HFFc6 (cell line): ENCODE measurements at places on chromosomes 2 and 18. TPM values are rescaled to one million over a fixed set of nuclear protein-coding genes. Genes with fewer than 3 reads are reported as not detected.

DNA sequence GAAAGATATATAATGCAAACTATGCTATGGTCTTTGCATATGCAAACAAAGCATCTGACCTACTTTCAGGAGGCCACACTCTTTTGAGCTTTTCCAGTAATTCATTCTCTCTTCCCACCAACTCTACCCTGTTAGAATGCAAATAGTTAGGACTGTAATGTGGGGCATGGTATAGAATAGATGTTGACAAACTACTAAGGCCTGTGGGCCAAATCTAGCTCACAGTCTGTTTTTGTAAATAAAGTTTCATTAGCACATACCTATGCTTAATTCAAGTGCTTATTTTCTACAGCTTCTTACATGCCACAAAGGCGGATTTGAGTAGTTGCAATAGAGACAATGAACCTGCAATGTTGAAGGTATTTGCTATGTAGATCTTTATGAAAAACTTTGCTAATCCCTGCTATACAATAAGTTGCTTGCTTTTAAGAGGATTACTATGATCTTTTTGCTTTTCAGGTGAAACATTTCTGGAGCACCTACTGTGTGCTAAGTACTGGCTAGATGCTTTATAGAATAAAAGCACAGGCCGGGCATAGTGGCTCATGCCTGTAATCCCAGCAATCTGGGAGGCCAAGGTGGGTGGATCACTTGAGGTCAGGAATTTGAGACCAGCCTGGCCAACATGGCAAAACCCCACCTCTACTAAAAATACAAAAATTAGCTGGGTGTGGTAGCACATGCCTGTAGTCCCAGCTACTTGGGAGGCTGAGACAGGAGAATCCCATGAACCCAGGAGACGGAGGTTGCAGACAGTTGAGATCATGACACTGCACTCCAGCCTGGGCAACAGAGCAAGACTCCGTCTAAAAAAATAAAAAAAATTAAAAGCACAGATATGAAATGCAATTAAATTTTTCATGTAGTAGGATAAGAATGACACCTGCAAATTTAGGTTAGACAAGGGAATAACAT is 267.8 kb downstream of the DPP10 start:
- no peak for DNase-seq
- H3K27me3 ChIP-seq, result no peaks in the 10 kb centered on the region
- H3K4me3 ChIP-seq, result no peak overlapping the region
- H3K27ac ChIP-seq, result no peak overlapping the region

DNA sequence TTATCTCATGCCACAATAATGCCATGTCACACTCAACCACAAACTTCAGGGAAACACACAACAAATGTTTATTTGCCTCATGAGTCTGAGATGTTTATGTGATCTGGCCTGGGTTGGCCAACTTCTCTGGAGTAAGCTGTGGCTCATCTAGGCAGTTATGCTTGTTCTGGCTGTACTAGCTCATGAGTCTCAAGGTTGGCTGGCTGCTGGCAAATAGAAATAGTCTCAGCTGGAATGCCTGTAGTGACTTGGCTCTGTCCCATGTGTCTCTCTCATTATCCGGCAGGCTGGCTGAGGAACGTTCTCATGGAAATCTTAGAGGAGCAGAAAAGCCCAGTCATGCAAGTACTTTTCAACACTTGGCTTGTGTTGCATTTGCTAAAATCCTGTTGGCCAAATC is 234.9 kb upstream of the CDH2 start:
- no peaks in the 10 kb centered on the region for H3K27me3 ChIP-seq
- H3K4me3 ChIP-seq, result peak overlapping the region; percentile 11; the same call in 1 of the 2 replicates
- peak; percentile 93 for DNase-seq
- peak overlapping the region; percentile 80 for H3K27ac ChIP-seq
- H3K36me3 ChIP-seq, result no peaks in the 10 kb centered on the region

SERPINB12 gene
- total RNA-seq, result not detected in 3 replicates

- no peak overlapping the region for H3K4me3 ChIP-seq
- H3K27me3 ChIP-seq, result peaks cover 3% of the 10 kb centered on the region
- no peaks in the 10 kb centered on the region for H3K4me1 ChIP-seq
- no peak for DNase-seq
- no peak overlapping the region for H3K27ac ChIP-seq
Measured at GRCh38 chr2:7007488-7007845, 90.3 kb downstream of the RNF144A start.

GRCh38 chr18:46329736-46330246 is 225.6 kb downstream of the HAUS1 start:
- H3K36me3 ChIP-seq, result no peaks in the 10 kb centered on the region
- H3K4me1 ChIP-seq, result peaks cover 10% of the 10 kb centered on the region
- no peak overlapping the region for H3K4me3 ChIP-seq
- no peak overlapping the region for H3K27ac ChIP-seq
- no peak for DNase-seq

ASB18 gene
- total RNA-seq, result not detected in 3 replicates

C2orf66 gene
- not detected in 3 replicates for total RNA-seq

DNA sequence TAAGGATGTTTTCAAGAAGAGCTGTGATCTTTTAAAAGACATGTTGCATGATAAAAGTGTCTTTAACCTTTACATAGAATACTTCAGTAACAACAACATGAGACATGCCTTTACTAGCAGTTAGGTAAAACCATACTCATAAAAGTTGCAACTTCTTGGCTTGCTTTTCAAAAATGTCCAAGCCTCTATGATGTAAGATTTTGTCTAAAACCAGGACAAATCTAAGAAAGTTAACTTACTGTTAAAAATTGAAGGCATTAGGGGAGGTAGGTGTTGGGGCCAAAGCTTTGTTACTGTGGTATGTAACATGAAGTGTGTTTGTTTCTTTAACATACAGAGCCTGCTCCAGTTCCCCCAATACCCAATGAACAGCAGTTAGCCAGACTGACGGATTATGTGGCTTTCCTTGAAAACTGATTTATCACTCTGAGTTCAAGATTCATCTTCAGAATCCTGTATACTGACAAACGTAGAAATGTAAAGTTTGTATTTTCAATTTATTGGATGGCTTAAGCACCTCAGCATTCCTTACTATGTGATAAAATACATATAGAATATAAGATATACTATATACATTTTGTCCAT is 11.7 kb downstream of the COPS8 start:
- H3K27ac ChIP-seq, result peak overlapping the region; percentile 76
- H3K4me1 ChIP-seq, result peaks cover 54% of the 10 kb centered on the region
- peak overlapping the region; percentile 74 for H3K4me3 ChIP-seq

CCNYL1 gene
- total RNA-seq, result 12.7 to 17.6 TPM (median 13.3 TPM) in 3 replicates

GRCh38 chr2:108877506-108877905 is 90.9 kb downstream of the CCDC138 start:
- peaks cover 14% of the 10 kb centered on the region for H3K36me3 ChIP-seq
- H3K4me1 ChIP-seq, result no peaks in the 10 kb centered on the region
- H3K4me3 ChIP-seq, result no peak overlapping the region
- no peak overlapping the region for H3K27ac ChIP-seq

DNA sequence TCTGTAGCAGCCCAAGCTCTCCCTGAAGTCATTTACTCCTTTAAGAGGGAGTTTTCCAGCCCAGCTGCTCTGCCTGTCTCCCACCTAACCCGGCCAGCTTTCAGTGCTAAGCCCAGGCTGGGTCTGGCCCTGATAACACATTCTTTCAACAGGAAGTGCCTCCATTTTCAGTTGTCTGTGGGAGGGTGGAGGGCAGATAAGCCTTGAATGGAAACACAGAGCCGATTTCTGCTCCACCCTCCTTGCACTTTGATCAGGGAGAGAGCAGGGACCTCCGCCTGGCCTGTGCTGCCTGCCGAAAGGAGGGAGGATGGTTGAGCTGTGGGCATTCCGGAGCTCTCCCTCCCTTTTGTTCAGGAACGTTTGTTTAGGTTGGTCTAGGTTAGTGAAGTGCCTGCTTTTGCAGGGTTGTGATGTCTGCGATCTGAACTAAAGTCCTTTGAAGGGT is 24.8 kb downstream of the GATA6 start:
- DNase-seq, result no peak
- no peak overlapping the region for H3K27ac ChIP-seq
- H3K36me3 ChIP-seq, result no peaks in the 10 kb centered on the region
- H3K4me3 ChIP-seq, result no peak overlapping the region
- H3K4me1 ChIP-seq, result peaks cover 11% of the 10 kb centered on the region

ALPI gene
- total RNA-seq, result not detected in 2 replicates

GRCh38 chr18:27312153-27312552 is 127.0 kb upstream of the CHST9 start:
- no peak overlapping the region for H3K27ac ChIP-seq
- DNase-seq, result no peak
- no peak overlapping the region for H3K4me3 ChIP-seq
- H3K27me3 ChIP-seq, result no peaks in the 10 kb centered on the region

- H3K27me3 ChIP-seq, result peaks cover 21% of the 10 kb centered on the region
- H3K4me1 ChIP-seq, result peaks cover 15% of the 10 kb centered on the region
- no peak for DNase-seq
- H3K27ac ChIP-seq, result no peak overlapping the region
- no peaks in the 10 kb centered on the region for H3K36me3 ChIP-seq
- H3K4me3 ChIP-seq, result no peak overlapping the region
Measured at GRCh38 chr18:45637546-45638327, 22.5 kb downstream of the SLC14A2 start.

UGT1A3 gene
- not detected in 3 replicates for total RNA-seq

DNA sequence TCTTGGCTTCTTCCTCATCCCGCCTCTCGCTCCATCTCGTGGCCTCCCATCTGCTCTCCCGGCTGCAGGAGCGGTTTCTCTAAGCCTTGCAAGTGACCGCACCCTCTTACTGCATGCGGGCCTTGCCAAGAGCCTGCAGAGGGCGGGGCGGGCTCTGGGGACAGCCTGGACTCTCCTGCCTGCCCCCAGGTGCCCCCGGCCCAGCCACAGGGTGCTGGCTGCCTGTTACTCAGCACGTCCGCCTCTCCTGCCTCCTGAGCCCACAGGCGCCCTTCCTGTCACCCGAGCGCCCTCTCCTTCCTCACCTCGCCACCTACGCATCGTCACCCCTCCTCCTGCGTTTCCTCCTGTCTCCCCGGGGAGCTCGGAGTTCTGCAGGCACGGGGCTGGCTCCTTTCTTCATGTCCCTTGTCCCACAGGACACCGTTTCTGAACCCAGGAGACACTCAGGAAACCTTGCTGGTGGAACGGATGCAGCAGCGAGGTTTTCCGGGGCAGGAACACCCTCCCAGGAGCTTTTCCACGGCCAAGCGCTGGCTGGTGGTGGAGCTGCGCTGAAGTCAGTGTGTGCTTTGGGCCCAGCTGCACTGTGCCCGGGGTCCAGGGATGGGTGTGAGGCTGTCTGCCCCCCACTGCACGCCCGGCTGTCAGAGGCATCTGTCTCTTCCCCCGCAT is 28.5 kb downstream of the HPCAL1 start:
- peaks cover 55% of the 10 kb centered on the region for H3K4me1 ChIP-seq
- H3K27me3 ChIP-seq, result peaks cover 7% of the 10 kb centered on the region

GRCh38 chr2:64982311-64982857 is 6.8 kb upstream of the SLC1A4 start:
- DNase-seq, result no peak
- no peak overlapping the region for H3K27ac ChIP-seq
- H3K4me1 ChIP-seq, result peaks cover 22% of the 10 kb centered on the region
- no peak overlapping the region for H3K4me3 ChIP-seq
- no peaks in the 10 kb centered on the region for H3K36me3 ChIP-seq
- peaks cover 7% of the 10 kb centered on the region for H3K27me3 ChIP-seq

GRCh38 chr2:109396202-109397180 is 217.3 kb downstream of the SEPTIN10 start:
- H3K27me3 ChIP-seq, result peaks cover 14% of the 10 kb centered on the region
- no peaks in the 10 kb centered on the region for H3K36me3 ChIP-seq
- H3K4me1 ChIP-seq, result no peaks in the 10 kb centered on the region
- DNase-seq, result no peak
- no peak overlapping the region for H3K4me3 ChIP-seq
- no peak overlapping the region for H3K27ac ChIP-seq

NEUROD1 gene
- total RNA-seq, result not detected in 3 replicates

UGT1A6 gene
- not detected in 2 replicates for total RNA-seq

GRCh38 chr2:22902180-22902550 is 482.8 kb upstream of the KLHL29 start:
- H3K4me1 ChIP-seq, result no peaks in the 10 kb centered on the region
- no peaks in the 10 kb centered on the region; the same call in 1 of the 2 replicates for H3K27me3 ChIP-seq
- H3K36me3 ChIP-seq, result no peaks in the 10 kb centered on the region
- H3K27ac ChIP-seq, result no peak overlapping the region
- DNase-seq, result no peak
